ENCODE measurements at places on chromosomes 3 and 15.

DNA sequence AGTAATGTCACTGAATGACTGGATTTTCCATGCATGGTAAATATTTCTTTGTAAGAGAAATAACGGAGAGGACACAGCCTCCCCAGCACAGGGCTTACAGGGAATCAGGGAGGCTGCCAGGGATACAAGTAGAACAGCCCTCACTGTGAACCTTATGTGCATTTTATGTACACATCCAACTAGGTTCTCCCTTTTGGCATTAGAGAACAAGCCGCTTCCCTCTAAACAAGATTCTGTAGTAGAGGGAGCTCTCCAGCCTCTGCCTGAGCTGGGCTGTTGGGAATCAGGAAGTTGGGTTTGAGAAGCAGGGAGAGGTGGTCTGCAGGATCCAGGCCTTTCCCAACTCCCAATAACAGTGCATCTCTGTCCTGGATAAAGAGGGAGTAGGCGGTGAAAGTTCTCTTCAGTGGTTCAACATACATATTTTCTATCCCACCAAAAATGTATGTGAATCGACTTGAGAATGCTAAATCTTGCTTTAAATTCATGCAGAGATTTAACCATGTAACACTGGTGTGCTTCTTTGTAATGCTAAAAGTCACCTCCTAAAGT lies 83.7 kb downstream of the ARNT2 start:
- no peak for DNase-seq

- no peak for DNase-seq
Observed at GRCh38 chr15:62909257-62909656, 133.3 kb upstream of the TPM1 start.

GRCh38 chr3:98326105-98326893 lies 27.4 kb upstream of the OR5K4 start:
- DNase-seq = no peak

- no peak for DNase-seq
Observed at GRCh38 chr15:27179789-27180188, 208.8 kb downstream of the GABRG3 start.

GRCh38 chr3:124059580-124059979 lies 67.7 kb upstream of the ROPN1 start:
- no peak for DNase-seq

- no peak for DNase-seq
Observed at GRCh38 chr15:94442480-94442879, 211.1 kb downstream of the MCTP2 start.

- DNase-seq = no peak
Observed at GRCh38 chr3:63064209-63064755, 189.1 kb upstream of the CADPS start.

DNA sequence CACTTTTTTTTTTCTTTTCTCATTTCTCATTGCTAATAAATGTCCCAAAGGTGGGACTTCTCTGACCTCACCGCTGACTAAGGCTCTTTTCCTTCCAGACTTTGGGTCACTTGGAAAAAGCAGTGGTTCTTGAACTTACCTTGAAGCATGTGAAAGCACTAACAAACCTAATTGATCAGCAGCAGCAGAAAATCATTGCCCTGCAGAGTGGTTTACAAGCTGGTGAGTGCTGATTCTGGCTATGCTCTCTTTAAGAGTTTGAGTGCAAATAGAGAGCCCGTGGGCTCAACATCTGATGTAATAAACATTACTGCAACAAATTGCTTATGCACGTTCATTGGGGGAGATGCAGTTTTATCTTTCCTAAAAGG lies 2.0 kb downstream of the BHLHE40 start:
- no peak for DNase-seq

DNA sequence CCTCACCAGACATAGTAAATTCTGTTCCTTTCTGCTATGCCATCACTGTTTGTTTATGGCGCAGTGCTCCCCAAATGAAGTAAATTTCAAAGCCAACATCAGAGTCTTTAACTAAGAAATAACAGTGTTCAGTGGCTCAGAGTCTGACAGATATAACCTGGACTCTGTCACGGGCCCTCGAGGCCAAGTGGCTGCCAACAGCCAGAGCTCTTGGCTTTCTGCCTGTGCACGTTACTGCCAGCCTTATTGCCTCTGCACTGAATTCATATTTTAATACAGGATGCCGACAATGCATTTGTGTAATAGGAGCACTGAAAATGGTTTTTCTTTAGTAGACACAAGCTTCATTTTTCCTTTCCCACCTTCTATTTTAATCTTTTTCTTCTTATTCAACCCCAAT lies 219.9 kb downstream of the NLGN1 start:
- DNase-seq = no peak

- DNase-seq = no peak
Observed at GRCh38 chr3:42175386-42176240, 84.5 kb downstream of the TRAK1 start.

DNA sequence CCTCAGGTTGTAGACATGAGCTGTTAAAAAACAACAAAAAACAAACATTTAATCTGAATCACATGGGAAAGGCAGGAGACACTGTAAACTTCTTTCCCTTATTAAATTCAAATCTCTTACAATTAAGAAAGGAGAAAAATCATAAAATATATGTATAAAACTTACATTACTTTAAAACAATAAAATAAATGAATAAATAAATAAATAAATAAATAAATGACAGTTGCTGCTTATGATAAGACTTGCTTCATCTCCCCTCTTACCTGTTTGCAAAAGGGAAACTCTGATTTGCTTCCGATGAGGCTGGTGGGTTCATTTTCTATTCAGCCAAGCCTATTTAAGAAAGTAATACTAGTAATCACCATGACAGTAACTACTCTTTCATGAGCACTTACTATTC lies 353.4 kb upstream of the TBL1XR1 start:
- DNase-seq = no peak

DNA sequence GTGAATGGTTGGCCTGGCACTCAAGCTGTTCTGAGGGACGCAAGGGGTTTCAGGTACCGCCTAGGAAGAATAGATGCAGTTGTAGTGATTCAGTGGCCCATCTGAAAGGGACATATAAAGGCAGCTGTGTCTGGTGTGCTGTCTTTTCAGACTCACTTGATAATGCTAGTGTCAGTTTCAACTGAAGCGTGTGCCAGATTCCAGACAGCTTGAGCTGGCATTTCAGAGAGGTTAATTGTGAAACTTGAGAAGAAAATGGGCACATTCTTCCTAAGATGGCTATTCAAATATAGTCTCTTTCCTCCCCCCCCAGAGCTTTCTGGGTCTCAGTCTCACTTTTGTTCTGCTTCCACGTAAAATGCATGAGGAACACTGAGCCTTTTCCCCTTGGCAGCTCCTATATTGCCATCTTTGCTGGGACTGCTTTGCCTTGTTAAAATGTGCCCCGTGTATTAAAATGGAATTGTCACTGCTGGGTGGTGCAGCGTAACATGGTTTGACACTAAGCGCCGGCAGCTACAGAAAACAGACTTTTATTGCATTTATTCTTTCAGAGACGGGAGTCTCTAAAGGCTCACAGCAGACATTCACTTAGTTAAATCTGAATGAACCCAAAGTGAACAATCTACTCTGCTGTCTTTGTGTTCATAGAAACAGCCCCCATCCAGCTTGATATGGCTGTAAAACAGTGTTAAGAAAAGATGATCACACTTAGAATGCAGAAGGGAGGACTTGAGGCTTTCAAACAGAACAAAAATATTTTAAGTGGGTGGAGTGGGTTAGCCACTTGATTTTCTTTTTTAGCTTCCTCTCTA lies 478.7 kb downstream of the RBMS3 start:
- no peak for DNase-seq
